ENCODE measurements at places on chromosomes 16 and 17.

GRCh38 chr17:58311429-58311894, 17.1 kb downstream of the TSPOAP1 start:
- DNase-seq = no peak

- peak; percentile 61 for DNase-seq
Observed at GRCh38 chr16:17359788-17360390, 110.9 kb downstream of the XYLT1 start.

GRCh38 chr16:1204933-1205332, 20.1 kb downstream of the TPSG1 start:
- no peak for DNase-seq

DNA sequence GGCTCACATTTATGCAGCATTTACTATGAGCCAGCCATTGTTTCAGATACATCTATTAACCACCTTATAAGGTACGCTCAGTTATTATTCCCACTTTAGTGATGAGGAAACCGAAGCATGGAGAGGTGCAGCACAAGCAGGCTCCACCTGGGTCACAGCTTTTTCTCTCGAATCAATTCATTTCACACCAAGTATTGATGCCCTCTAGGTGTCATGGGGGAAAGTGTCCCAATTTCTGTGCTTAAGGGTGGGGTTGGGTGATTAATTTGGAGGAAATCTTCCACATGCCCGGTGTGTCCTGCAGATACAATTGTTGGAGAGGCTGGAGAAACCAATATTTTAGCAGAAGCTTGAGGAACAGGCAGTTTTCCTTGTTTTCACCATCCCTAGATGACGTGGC, 62.7 kb upstream of the DNAJA2 start:
- no peak for DNase-seq

- no peak for DNase-seq
Observed at GRCh38 chr17:35046740-35047283, 16.7 kb downstream of the RFFL start.

DNA sequence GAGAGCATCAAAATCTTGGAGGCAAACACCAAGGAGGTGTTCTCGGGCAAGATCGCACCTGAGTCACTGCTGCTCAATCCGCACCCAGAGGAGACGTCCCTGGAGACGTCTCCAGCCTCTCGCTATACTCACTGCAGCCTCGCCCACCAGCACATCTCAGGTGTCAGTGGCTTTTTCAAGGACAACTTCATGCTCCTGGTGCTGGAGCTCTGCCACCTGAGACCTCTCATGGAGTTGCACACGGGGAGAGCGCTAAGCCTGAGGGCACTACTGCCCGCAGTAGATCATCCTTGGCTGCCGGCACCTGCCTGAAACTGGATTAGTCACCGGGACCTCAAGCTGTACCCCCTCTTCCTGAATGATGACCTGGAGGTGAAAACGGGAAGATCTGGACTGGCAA, 2.6 kb upstream of the MBTPS1 start:
- no peak for DNase-seq

GRCh38 chr16:78523212-78523985, 423.9 kb downstream of the WWOX start:
- DNase-seq = no peak

All from COLO829 (cell line).